ENCODE measurements at places on chromosomes 5 and 9.

DNA sequence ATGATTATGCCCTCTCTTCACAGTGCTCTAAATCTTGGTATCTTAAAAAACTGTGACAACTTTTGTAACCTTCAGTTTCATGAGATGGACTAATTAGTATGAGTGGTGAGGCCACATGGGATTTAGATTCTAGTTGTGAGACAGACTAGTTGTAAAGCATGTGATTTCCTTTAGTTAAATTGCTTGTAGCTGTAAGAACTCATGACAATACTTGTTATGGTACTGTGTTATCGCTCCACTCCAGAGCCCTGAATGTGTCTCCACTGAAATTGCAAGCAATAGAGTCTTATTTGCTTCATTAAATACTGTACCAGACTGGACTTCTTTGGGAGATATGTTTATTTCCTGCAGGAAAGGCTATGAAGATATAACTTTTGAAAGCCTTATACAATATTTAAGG is 1198.3 kb upstream of the CDH6 start:
- no peak for DNase-seq

DNA sequence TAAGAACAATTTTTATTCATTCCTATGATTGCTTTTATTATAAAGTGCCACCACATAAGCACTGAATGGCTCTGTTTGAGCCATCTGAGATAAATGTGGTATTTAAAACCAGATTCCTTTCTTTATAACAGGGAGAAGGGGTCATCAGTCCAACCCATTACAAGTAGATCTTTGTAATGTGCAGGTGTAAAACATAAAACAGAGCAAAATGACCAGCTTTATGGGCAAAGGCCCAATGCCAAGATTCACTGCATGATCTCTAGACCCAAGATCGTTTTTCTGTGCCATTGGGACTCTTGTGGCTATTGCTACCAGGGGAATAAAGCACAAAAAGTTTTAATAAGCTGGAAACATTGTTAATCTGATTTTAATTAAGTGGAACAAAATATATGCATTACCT is 469.9 kb downstream of the PRR16 start:
- DNase-seq: no peak

- DNase-seq: no peak
These were observed 56.8 kb downstream of the MTREX start for GRCh38 chr5:55364537-55365055.

- DNase-seq: no peak
These were observed 1802.5 kb downstream of the EFNA5 start for GRCh38 chr5:105868038-105868780.

DNA sequence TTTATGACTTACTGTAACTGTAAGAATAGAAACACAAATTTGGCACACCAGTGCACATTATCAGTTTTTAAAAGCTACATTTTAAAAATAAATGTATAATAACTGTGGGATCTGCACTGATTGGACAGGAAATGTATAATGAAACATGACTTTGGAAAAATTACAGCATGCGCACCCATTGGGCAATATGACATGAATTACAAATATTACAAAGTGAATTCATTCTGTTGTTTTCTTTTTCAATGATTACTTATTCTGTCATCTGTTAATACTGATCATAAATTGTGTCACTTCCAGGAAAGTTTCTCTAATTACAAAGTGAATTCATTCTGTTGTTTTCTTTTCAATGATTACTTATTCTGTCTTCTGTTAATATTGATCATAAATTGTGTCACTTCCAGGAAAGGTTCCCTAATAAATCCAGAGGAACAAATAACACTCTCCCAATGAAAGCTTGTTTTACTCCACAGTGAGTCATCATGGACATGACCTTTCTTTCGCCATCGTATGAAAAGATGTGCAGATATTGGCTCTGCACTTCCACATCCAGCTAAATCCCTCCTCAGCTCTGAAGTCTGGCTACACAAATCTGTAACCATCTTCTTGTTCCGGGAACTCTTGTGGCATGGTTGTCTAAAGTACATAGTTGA is 297.0 kb upstream of the HAPLN1 start:
- DNase-seq: no peak
